ENCODE measurements at places on chromosomes 4 and X. TPM values are rescaled to one million over a fixed set of nuclear protein-coding genes. Genes with fewer than 3 reads are reported as not detected.

ABLIM2 gene
- 1.1 TPM for total RNA-seq

DNA sequence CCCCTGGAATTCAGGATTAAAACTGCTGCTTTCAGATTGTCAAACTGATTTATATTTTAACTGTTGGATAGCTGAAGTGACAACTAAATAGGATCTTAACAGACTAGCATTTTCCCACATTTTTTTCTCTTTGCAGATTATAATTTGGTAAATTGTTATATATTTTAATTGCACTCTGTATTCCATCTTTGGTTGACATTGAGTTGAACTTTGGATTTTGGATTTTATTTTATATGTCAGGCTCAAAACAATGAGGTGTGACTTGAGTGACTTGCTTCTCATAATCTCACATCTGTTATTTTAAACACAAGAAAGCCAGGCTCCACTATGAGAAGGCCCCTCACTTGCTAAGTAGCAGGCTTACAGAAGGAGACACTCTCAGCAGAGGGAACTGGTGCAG, 38.1 kb downstream of the NAA11 start:
- DNase-seq = no peak

GRCh38 chr4:53905276-53905940, 159.0 kb downstream of the CHIC2 start:
- DNase-seq = no peak

DNA sequence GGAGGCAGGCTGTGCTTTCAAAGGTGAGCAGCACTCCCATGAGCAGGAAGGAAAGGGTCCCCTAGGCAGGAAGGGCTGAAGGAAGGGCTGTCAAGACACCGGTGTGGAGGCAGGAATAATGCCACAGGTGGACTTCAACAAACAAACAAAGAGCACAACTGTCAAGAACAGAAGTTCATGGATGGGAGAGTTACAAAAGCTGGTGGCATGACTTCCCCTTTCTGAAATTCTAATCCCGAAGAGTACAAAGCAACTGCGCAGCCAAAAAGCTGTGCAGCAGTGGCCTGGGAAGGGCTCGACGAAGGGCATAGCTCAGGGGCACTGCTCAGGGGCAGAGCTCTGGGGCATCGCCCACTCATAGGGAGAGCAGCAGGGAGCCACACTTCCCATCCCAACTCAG, 582.3 kb upstream of the DIPK2B start:
- DNase-seq = no peak

- DNase-seq = no peak
Measured at GRCh38 chr4:1834047-1834775, 21.7 kb downstream of the LETM1 start.

All from CD8-positive, alpha-beta memory T cell (primary cell).